ENCODE measurements at places on chromosomes 1 and 21.

DNA sequence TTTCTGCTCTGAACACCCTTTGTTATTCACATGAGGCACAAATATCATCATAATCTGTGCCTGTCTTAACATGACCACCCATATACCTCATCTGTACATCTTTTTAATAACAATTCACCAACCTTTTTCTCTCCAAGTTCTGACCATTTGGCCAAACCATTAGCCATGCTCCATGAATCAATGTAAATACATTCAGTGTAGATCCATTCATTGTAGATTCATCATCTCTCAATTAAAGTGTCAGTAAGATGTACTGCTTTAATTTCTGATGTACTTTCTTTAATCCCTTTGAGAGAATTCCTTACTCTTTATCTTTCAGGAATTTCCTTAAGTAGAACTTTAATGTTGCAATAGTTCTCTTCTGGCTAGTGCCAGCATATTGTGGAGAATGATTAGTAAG, 126.2 kb upstream of the LRRC7 start:
- no peak for DNase-seq

DNA sequence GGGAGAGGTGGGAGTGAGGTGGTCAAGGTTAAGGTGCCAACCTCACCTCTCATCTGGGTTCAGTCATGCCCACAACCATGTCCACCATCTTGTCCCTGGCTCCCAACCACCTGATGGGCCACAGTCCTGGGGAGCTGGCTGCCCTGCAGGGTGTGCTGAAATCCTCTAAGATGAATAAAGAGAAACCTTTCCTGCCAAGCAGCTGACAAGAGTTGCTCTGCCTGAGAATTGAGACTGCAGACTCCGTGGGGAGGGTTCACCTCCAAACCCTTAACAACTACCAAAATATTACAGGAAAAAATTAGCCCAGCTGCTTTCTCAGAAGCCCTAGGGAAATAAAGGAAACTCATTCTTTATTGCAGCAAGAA, 15.2 kb upstream of the FGR start:
- no peak for DNase-seq

DNA sequence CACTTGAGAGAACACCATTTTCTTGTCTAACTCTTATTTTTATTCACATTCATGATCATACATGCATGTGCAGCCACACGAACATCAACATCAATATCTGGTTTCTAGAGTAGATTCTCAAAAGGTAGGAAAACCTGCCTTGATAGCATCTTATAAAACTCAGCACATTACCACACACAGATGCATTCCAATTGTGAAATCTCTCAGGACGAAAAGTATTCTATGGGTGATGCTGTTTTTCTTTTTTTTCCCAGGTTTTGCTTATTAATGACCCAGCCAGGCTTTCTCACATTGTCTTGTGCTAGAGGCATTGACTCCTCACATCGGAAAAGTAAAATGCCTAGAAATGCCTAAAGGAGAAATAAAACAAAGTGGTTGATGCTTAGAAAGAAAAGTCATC, 562.8 kb downstream of the KIF26B start:
- no peak for DNase-seq

- no peak for DNase-seq
Measured at GRCh38 chr21:41411449-41412089, 14.5 kb upstream of the MX1 start.

DNA sequence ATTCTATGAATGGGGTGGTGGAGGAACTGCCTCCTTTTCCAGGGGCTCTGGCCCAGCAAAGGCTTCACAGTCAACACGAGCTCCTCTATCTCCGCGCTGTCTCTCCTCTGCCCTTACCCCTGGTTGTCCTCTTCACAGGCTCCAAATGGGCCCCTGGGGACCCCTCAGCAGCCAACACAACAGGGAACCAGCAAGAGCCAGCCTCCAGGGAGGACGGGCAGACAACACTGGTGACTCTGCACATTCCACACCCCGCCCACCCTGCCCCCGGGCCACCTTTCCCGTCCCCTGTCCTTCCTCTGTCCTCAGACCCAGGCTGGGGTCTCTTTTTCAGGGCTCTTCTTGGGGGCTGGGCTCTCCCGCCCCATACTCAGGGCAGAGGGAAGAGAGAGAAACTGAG, 17.5 kb upstream of the ETV3 start:
- no peak for DNase-seq

GRCh38 chr1:111402083-111402482, 25.5 kb downstream of the OVGP1 start:
- DNase-seq: no peak

DNA sequence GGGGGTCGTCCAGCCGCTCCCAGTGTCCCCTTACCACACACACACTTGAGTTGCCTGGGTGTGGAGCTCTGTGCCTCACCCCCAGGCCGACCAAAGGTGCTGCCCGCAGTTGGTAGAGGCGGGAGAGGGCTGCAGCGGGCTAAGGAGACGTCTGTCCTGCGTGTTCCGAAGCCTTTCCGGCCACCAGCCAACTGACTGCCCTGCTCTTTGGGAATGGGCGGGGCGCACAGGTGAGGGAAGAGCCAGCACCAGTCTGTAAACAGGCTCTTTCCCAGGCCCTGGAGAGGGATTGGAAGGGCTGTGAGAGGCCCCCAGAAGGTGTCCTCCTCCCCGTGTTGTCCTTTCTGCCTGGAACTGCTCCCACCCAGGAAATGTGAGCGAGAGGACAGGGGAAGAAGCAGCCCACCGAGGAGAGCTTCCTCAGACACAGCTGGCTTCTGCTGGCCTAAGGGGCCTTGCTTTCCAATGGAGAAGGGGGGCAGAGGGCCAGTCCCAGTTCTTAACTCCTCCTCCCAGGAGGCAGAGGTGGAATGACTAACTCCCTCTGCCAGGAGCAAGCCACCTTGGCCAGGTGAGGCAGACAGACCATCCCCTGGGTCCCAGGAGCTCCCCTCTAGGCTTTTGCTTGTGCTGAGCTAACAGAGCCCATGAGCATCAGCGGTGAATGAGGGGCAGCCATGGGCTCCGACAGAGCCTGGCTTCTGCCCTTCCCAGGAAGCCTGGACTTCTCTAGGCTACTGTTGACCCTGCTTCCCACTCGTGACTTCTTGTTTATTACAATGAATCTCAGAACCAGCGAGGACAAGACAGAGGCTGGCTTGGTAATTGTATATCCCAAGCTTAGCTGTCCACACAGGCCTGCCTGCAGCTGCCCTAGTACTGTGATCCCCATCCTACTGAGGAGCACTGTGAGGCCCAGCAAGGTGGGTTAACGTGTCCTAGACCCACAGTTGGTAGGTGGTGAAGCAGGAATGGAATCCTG, 158.1 kb upstream of the COA6 start:
- no peak for DNase-seq

DNA sequence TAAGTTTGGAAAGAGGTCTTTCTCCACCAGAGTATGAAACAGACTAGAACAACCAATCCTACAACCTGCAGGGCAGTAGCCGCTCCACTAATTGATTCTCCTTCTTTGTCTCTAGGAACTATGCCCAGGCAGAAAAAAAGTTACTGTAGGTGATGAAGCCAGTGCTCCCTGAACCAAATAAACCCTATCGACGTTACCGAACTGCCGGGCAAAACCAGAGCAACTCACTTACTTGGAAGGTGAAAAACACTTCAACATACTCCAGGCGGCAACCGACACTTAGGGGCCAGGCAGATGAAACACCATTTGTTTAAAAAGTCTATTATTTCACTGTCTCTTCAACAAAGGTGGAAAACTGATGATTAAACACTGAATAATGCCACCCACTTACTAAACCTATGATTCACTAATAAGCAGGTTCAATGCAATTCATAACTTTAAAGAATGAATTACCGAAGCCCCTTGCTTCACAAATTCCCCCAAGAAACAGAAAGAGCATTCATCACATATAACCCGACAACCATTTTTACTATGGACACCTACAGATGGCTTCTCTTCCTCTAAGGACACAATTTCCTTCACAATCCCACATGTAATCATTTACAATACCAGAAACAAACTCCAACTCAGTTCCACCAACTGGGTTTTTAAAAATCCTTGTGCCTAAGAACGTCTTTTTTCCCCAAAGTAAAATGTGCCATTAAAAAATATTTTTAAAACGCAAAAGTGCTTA, 1.6 kb downstream of the NRIP1 start:
- no peak for DNase-seq

DNA sequence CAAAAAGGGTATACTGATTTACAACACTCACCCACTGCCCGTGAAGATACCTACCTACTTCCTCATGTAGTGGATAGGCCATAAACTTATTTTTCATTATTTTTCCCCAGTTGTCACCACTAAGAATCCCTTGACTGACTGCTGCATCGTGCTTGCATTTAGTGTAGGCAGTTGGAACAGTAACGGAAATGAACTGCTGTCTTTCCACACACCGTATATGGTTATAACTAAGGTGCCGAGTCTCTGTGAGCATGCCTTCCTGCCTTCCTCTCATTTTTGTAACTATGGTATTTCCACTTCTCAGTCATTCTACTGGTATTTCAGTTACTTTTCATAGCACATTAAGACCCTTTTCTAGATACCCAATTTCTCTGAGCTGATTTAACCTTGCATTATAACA, 36.4 kb downstream of the SLC35F3 start:
- no peak for DNase-seq

- no peak for DNase-seq
Measured at GRCh38 chr1:218751208-218751948, 406.2 kb downstream of the TGFB2 start.

GRCh38 chr1:181583598-181583997, 100.3 kb downstream of the CACNA1E start:
- no peak for DNase-seq

- no peak for DNase-seq
Measured at GRCh38 chr1:61337981-61338848, 255.9 kb downstream of the NFIA start.

DNA sequence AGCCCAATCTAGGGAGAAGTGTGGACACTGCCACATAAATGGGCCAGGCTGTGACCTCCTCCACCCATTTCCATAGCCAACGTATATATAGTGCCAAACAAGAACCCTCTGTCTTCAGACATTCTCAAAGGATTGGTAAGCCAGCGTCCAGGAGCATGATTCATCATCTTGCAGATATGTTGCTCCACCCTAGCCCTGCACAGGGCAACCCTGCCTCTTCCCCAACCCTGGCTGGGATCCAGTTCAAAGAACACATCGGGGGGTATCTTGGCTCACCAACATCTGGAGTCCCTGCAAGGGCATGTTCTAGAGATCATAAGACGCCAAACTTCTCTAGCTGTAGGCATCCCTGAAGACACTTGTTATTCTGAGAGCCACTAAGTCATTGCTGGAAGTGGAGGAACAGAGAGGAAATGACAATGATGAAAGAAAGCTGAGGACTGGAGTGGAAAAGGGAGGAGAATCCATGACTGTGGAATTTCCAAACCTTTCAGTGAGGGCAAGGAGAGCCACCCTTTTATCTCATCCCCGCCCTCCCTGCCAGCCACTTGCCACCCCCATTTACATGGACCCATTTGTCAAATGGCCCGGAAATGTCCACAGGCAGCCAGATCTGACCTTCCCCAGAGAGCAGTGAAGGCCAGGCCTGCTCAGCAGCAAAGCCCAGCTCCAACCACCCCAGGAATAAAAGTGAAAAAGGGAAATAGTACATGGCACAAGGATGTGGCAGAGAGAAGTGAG, 144.1 kb upstream of the CTTNBP2NL start:
- DNase-seq: no peak

DNA sequence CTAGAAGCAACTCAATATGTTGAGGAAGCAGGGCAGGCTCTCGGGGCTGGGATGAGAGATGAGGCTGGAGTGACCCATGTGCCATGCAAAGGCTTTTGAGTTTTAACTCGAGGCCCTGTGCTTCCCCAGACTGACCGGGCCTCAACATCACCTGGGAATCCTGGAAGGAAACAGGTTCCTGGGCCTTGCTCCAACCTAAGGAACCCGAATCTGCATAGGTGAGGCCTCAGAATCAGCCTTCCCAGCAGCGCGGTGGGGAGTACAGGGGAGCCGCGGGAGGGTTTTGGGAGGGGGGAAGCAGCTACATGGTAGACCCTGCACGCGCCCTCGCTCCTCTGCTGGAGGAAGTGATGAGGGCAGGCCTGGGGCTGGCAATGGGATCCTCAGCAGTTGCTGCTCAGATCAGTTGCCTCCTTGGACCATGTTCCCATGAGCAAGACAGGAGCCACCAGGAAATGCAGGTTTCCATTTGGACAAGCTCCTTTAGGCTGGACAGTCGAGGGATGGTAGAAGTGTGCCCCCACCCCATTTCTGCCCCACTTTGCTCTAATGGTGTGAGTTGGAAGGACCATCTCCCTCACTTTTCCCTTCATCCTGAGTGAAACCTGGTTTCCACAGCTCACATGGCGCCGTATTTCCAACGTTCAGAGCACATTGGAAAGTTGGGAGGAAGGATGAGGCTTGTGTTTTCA, 4.5 kb upstream of the KIAA1614 start:
- no peak for DNase-seq

DNA sequence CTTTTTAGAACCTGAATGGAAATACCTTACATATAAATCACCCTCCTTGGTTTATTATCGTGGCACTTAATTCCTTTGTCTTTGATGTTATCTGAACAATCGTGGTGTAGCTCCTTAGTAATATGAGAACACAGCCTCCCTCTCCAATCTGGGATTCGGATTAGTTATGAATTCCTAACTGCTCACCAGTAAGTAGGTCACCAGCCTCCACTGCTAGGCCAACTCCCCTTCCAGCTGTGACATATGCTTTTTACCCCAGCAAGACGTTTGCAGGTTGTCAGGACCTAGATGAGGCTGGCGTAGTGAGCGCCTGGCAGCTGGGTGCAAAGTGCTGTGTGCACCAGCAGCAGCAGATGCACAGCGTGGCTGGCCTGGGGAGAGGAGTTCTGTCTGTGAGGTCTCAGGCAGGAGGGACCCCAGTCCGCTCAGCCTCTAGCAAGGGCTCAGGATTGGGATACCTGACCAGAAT, 38.2 kb downstream of the NTPCR start:
- DNase-seq: no peak

- no peak for DNase-seq
Measured at GRCh38 chr1:161313554-161314200, 504 bp upstream of the SDHC start.

- no peak for DNase-seq
Measured at GRCh38 chr1:20317471-20317870, 26.8 kb downstream of the VWA5B1 start.

DNA sequence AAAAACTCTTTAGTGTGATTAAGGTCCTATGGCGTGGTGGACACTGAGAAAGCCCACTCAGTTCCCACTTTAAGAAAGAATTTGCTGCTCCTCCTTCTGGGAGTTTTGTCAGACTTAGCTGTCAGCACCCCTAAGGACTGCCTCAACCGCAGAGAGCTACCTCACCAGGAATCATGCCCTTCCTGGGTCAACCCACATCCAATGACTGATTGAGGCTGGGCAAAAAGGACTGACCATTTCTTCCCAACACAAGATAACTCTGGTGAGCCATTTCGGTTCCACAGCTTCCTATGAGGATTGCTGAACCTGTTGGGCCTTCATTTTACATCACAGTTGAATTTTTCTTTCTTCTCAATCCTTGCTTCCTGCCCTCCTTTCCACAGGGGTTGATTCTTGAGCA, 197.9 kb downstream of the NCAM2 start:
- DNase-seq: no peak
